ENCODE measurements at places on chromosomes 1 and 21.

DNA sequence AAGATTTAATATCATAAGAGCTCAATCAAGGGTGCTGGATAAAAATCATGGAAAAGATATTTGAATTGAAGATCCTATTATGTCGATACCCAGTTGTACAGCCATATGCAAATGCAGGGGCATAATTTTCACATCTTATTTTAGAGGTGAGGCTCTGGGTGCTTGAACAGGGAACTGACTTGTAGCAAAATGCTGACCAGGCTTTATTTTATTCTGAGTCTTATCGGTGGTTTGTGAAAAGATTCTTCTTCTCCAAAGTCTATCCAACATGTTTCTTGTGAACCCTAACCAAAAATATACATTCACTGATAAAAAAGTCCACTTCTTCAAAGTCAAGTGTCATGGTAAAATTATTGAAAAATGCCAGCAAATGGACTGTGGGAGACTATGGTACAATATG, 475.5 kb upstream of the NEGR1 start:
- no peak for DNase-seq

GRCh38 chr1:216186816-216187215, 236.4 kb downstream of the USH2A start:
- no peak for DNase-seq

DNA sequence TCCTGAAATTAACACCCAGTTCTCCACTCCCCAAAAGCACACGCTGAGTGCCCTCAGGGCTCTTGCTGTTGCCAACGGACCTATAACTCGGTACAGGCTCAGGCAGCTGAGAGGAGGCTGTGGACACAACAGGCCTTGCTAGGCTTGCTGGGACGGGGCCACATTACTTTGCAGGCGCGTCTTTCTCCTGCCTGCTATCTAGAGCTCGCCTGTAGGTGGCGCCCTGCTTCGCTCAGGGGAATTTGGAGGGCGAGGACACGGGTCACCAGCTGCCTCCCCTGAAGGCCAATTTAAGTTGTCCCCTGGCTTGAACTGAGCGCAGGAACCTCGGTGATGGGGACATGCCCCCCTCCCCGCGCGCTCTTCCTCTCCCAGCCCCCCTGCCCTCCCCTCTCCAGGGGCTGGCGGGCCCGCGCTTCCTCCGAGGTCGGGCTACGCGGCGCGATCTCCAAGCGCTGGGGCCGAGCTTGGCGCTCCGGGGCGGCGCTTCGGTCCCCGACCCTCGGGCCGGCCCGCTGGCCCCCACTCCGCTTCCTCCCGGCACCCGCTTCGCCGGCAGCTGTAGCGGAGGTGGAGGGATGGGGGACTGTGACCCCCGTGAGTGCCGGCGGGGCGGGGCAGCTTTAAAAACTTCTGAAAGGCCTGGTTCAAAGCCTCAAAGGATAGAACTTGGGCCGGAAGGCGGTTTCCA, 32.4 kb upstream of the NFIA start:
- DNase-seq, result peak; percentile 98

DNA sequence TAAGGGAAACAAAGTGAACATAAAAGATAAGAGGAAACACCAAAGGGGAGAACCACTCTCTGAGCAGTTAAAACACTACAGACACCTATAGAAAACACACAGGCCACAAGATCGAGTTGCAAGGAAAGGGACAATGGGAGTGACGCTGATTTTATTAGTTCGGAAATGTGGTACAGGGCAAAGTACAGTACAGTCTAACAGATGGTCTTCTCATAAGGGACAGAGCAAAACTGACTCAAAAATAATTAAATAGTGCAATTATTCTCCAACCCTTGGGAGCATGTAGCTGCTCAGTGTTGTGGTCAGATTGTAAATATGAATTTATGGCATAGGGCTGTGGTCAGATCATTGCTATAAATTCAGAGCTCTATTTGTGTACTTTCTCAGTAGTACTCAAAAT, 352.0 kb downstream of the USH2A start:
- DNase-seq, result no peak

DNA sequence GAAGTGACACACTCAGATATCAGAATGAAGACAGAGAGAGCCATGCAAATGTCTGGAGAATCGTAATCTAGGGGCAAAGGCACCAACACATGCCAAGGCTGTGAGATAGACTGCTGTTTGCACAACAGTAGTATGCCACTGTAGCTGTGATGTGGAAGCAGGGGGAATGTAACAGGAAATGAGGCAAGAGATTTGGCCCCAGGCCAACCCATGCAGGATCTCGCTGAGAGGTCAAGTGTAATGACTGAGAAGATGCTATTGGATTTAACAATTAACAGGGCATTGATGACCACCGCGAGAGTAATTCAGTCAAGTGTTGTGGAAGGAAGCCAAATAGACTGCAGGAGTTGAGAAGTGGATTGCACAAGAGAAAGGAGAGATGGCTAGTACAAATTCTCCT, 107.3 kb upstream of the ST6GALNAC5 start:
- DNase-seq, result no peak

- DNase-seq, result no peak
Observed at GRCh38 chr1:245874942-245875580, 632.0 kb downstream of the SMYD3 start.

DNA sequence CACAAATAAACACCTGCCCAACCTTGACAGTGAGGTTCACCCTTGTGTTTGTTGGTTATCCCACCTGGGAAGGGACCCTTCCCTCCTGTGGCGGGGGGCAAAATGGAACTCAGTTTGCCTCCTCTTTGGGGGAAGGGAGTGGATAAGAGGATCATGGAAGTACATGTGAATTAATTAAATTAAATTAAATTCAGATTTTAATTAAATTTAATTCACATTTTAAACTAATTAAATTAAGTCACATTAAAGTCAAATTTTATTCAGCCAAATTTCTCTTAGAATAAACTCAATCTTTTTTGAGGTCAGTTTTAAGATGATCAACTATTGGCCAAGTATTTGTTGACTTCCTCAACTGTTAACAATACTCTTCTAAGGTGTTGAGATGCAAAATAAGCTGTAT, 252.4 kb upstream of the AJAP1 start:
- no peak for DNase-seq
